ENCODE measurements at places on chromosomes 4 and X.

DNA sequence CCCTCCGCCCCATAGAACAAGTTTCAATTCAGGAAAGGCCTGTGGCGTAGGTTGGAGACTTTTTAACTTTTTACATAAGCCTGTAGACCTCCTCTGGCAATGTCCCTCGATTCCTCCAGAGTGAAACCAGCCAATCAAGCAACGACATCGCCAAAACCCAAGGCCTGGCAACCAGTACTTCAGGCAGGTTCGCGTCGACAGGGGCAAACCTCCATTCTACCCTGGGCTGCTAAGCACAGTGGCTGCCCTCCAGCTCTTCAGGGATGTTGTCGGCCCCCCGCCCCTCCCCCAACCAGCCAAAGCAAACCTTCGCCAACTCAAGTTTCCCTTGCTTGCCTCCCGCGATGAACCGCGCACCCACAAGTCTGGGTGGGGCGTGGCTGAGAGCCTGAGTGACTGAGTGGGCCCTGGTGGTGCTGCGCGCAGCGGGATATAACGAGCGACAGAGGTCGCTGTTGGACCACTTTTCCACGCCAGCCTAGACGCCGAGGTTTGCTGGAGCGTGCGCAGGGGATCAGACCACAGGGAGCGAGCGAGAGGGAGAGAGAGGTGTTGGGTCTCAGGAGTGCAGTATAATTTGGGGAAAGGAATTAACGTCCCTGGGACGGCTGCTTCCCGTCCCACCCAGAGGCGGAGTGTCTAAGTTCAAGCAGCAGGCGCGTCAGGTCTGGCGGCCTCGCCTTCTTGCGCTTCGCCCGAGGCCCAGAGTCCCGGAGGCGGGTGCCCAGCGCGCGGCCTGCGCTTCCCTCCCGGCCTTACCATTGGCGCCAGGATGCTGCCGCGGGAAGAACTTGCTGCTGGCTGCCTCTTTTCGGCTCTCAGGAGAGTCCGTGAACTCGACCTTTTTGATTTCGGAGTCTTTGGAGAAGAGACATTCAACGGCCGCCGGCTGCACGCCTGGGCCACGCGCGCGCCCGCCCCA, 9.0 kb upstream of the PITX2 start:
- DNase-seq = no peak

DNA sequence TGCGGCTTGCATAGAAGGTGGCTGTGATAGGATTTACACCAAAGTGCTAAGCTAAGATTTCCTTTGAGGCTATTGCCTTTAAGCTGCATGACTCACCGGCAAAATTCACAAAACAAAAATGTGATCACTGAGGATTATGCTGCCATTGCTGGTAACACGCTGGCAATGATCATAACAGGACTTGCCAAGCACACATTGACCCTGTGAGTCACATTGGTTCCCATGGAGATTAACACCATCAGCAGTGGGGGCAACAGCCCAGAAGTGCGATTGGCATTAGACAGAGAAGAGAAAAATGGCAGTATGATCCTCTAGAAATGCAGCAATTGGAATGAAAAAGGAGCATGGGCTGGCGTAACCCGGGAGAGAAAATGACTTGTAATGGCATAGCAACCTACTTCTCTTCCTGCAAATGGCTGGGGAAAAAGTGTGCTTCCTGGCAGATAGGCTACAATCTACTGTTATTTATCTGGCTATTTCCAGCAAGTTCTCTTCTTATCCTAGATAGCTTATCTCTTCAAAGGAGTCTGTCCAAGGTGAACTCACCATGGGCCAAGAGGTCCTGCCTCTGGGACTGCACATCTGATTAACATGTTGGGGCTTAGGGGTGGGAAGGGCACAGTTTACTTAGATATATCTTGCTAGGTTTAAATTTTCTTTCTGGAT, 314.2 kb upstream of the IGFBP7 start:
- DNase-seq = no peak

GRCh38 chr4:81446634-81447033, 25.1 kb downstream of the RASGEF1B start:
- no peak for DNase-seq

GRCh38 chr4:38311495-38312126, 351.4 kb downstream of the PTTG2 start:
- no peak for DNase-seq

GRCh38 chr4:18082236-18082635, 60.7 kb upstream of the LCORL start:
- DNase-seq = no peak

GRCh38 chrX:69318651-69319340, 153.5 kb upstream of the PJA1 start:
- DNase-seq = no peak

- no peak for DNase-seq
These were observed 21.9 kb downstream of the SEC24D start for GRCh38 chr4:118814058-118814457.

DNA sequence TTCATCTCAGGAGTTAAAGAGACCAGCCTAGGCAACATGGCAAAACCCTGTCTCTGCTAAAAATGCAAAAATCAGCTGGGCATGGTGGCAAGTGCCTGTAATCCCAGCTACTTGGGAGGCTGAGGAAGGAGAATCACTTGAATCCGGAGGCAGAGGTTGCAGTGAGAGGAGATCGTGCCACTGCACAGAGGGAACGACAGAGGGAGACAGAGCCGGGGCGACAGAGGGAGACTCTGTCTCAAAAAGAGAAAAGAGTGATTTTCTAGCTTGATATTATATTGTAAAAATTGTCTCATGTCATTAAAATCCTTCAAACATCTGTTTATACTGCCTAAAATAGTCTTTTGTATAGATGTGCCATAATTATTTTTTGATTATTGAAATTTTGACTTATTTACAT, 225.4 kb upstream of the AGA start:
- no peak for DNase-seq

GRCh38 chr4:145195167-145195952, 15.0 kb upstream of the OTUD4 start:
- no peak for DNase-seq

DNA sequence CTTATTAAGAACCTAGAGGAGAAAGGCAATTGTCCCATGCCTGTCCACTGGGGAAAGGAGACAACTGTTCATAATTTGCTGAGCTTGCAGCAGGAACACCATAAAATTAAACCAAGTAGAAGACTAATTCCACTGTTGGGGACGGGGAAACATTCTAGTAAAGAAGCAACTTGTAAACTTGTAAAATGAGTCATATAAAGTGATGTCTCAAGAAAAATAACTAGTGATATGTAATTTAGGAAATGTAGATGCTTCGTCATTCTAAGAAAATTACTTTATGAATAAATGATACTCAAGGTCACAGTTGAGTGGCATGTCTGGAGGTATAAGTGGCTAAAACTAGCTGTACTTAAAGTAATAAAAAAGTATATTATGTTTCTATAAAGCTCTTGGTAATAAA, 121.2 kb upstream of the MID1 start:
- DNase-seq = no peak

DNA sequence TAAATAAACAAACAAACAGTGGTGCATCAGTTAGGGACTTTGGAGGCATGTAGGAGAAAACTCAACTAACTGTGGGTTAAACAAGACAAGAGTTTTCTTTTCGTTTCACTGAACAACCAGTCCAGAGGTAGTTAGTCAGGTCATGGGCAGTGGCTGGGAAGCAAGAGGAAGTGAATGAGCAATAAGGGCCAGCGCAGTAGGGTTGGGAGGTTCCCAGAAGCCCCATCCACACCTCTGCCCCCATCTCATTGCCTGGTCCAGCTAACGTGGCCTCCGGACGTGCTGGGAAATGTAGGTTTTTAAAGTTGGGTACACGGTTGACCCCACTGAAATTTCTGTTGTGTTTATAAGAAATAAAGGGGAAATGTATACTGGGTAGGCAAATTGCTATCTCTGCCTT, 8.7 kb downstream of the GLOD5 start:
- no peak for DNase-seq

DNA sequence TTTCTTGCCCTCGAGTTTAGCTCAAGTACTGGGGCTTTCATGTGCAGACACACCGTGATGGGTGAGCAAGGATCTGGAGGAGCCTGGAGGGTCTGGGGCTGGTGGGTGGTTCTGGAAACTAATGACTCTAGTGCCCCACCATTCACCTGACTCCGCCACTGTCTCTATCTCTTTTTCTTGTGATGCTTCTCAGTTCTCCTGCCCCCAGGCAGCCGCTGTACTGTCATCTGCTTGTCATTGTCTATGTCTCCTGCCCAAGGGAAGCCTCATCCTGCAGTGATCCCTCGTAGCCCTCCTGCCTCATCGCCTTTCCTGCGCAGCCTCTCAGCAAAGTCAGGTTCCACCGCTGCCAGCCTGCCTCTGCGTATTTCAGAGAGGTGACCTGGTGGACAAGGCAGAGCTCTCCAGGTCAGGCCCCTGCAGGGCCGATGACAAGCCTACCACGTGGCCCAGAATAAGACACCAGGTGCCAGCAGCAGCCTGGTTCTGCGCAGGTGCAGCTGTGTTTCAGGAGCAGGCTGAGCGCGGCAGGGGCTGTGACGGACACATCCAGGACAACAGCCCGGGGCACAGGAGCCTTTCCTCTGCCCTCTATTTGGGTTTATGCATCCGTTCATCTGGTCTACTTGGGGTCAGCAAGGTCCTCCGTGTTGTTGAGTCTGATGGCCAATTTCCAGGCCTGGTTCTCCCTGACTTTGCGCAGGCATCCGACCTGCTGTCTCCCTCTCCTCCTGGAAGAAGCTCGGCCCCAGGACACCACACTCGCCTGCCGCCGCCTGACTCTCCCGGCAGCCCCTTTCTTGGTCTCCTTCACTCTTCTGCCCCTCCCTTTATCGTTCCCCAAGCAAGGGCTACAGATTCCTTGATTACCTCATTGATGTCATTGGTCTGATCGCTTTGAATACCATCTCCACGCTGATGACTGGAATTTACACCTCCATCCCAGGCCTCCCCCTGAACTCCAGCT, 30.9 kb upstream of the CDKN2AIP start:
- no peak for DNase-seq

DNA sequence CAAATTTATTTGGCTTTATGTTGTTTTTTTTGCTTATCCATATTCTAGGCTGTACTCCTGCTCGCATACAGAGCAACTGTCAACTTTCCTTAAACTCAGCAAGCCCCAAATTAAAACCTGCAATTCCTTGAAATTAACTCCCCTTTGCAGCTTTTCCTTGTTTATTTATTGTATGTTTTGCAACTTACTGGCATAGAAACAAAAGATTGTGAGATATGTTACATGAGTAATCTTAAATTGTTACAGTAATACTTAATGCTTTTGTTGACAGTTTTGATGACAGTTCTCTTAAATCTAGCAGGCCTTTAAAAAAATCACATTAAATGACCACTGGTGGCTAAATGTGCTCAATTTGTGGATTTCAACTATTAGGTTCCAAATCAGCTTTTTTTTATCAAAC, 4.5 kb downstream of the DDX3X start:
- DNase-seq = no peak

DNA sequence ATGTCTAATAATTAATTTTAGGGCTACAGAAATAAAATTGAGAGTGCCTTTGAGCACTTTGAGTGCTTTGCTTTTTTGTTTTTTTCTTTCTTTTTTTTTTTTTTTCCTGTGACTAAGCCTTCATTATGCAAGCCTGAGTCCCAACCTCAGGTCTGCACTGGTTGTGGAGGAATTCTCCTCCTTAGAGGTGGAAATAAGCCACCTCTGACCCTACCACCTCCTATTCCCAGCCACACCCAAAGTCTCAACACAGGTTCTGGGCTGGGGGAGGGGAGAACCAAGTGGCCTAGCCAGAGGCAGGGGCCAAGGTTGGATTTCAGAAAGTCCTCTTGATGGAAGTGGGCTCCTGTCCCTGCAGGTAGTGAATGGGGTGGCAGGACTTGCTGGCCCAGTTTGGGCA, 180.2 kb downstream of the ARAP2 start:
- no peak for DNase-seq

- DNase-seq = no peak
These were observed 371.5 kb upstream of the SLIT2 start for GRCh38 chr4:19880206-19880605.

DNA sequence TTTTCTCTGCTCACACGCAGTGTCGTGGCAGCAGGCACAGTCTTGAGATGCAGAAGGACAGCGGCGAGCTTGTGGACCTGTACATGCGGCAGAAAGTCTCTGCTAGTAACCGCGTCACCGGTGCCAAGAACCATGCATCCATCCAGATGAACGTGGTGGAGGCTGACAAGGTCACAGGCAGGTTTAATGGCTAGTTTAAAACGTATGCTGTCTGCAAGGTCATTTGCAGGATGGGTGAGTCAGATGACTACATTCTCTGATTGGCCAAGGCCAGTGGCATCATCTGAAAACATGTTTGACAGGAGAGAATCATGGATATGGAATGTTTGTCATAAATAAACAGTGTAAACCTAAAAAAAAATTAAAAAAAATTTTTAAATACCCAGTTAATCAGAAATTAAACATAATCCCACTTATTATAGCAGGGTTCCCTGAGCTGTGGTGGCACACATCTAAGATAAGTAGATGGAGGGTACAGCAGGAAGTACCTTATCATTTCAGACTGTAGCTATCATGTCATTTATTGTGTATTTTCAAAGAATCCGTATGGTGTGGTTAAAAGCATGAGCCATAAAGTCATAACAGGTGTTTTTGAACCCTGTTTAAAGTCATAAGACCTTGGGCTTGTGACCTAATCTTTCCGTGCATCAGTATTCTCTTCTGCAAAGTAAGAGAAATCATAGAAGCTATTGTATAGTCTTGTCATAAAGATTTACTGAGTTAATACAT, 7.5 kb upstream of the BMP2K start:
- no peak for DNase-seq

GRCh38 chr4:12446256-12446655, 1017.6 kb upstream of the HS3ST1 start:
- no peak for DNase-seq

GRCh38 chrX:5559386-5559785, 669.3 kb downstream of the NLGN4X start:
- DNase-seq = no peak

DNA sequence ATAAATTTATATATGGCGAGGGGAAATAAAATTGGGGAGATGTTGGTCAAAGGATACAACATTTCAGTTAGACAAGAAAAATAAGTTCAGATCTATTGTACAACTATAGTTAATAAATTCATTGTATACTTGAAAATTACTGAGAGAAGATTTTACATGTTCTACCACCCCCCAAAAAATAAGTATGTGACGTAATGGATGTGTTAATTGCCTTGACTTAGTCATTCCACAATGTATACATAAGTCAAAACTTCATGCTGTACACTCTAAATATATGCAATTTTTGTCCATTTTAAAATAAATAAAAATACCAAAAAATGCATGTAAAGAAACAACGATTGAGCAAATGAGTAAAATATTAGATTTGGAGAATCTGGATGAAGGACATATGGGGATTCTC, 1.8 kb downstream of the USP11 start:
- DNase-seq = no peak

All from stimulated activated naive CD4-positive, alpha-beta T cell treated with Interleukin-2 at 50 U/mL for 16 hours (primary cell).